ENCODE measurements at places on chromosomes 16 and 17.

GRCh38 chr16:80202831-80203413 is 337.9 kb upstream of the DYNLRB2 start:
- DNase-seq = no peak

GRCh38 chr17:59899099-59899498 is 6.2 kb downstream of the RPS6KB1 start:
- no peak for DNase-seq

GRCh38 chr17:45236282-45236606 is 14.6 kb downstream of the FMNL1 start:
- DNase-seq = no peak

- no peak for DNase-seq
Observed at GRCh38 chr16:53950677-53951076, 246.7 kb downstream of the FTO start.

GRCh38 chr17:48483471-48484131 is 47.2 kb downstream of the HOXB1 start:
- DNase-seq = peak; percentile 91

GRCh38 chr16:8916541-8917225 is 34.5 kb downstream of the LITAFD start:
- DNase-seq = no peak

DNA sequence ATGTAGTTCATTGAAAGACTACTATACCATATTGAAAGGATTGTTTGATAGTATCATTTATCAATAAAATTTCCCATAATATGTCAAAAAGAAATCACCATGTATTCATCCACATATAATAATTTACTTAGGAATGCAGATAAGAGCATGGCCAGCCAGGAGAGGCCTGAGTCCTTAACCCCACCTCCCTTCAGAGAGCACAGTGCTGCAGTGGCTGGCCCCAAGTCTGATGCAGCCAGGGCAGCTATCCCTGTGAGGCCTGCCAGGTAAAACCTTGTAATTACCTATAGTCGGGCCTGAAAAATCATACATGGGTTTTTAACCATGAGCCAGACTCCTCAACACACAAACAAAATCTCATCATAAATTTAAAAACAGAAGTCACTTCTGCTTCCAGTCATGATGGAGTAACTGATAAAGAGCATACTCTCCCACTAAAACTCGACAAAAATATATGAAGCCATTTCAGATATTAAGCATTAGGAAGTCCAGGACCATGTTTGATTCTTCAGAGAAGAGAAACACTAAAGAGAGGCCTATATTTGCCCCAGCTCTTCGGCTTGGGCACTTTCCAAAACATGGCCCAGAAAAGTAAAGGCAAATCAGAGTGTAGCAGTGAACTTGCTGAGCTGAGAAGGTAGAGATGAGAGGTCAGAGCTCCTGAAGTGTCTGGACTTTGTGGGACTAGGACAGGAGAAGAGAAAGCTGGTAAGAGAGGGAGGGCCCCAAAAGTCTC is 40.9 kb upstream of the CCNF start:
- DNase-seq = no peak

- DNase-seq = no peak
Observed at GRCh38 chr17:55898195-55898594, 147.3 kb downstream of the PCTP start.

DNA sequence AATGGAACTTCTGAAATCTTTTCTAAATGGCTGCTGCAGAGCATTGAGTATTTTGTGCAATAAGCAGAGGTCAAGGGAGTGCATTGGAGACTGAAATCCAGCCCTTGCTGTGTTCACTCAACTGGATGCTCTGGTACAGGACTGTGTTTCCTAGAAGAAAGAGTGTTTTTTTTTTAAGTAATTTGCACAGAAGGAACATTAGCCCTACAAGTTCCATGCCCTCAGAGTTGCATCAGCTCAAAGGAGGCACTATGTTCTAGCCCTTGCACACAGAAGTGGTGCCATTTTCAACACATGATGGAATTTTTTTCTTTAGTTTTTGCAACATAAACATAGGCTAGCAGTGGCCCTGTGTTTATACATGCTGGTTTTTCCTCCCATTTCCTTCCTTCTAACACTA is 144.1 kb upstream of the HLF start:
- DNase-seq = no peak

- no peak for DNase-seq
Observed at GRCh38 chr17:63029541-63029940, 63.5 kb downstream of the TANC2 start.

DNA sequence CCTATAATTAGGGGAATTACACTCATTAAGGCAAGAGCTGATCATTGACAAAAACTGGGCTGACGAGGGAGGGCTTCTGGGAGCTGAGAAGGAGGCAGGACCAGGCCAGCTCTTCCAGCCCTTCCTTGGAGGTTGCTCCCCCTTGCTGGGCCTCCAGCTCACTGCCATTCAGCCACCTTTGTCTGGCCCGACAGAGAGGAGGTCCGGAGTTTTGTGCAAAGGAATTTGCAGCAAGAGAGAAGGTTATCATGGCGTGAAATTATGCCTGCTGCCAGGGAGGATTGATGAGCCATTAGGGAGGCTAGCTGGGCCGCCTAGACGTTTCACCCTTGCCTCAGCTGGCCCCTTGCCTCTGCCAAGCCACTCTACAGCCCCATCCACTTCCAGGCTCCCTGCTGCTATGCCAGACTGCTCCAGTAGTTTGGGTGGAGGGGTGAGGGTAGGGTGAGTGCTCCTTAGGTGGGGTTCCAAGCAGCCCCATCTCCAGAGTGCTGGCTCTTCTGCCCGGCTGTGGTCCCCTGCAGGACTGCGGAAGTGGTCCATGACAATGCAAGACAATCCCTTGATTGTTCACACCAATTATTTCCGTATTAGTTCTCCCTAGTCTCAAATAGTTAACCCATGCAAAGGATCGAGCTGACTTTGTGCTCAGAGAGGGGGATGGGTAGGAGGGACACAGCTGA is 17.1 kb upstream of the PHF12 start:
- DNase-seq = no peak

DNA sequence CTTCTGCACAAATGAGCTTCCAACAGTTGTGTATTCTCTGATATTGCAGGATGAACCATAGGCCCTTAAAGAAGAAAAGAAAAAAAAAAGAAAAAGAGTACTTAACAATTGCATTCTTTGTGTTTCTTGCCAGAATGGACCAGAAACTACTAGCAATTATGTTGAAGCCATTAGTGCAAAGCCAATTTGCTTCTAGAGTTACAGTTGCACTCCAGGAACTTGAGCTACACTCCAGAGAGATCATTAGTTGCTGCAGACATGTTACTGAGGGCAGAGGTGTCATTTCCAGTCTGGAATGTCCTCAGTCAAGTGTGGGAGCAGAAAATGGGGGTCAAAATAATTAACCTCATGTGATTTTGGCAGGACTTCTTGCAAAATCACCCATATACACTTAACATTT is 85.6 kb upstream of the CCL2 start:
- no peak for DNase-seq

DNA sequence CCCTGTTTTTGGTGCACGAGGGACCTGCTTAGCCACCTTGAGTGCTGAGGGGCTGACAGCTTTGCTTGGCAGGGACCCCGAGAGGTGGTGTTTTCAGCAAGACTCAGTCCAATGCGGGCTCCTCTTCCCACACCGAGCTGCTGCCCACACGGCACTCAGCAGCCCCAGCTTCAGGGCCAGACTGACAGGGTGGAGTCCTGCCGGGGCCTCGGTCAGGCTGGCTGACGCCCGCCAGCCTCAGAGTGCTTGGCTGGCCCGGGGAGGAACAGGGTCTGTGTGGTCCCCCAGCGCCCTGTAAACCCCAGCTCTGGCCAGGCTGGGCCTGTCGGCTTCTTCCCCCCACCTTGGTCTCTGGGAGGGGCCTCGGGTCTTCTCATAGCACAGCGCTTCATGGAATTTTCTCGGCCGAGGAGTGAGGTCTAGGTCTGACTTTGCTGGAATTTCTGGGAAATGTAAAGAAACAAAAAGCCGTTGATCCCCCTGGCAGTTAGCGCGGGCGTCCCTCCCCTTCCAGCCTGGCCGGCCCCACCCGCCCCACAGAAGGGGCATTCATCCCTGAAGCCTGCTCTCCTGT is 2.6 kb downstream of the SOX8 start:
- DNase-seq = no peak

GRCh38 chr17:74040729-74041128 is 162.7 kb upstream of the RPL38 start:
- DNase-seq = no peak

DNA sequence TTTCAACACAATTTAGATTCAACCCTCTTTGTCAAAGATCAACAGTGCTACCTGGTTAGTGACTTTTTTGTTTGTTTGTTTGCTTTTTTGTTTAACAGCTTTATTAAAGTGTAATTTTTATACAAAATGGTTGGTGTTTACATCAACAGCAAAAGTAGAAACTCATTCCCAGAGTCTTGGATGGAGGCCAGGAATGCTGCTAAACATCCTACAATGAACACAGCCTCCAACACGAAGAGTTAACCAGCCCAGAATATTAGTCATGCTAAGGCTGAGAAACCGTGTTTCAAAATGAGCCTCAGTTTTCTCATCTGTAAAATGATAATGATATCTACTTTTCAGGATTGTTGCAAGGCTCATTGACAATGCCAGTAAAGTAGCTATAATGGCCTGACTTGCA is 211.0 kb upstream of the MAF start:
- DNase-seq = no peak

GRCh38 chr17:42520540-42520951 is 15.5 kb upstream of the NAGLU start:
- DNase-seq = no peak

GRCh38 chr16:47826070-47826469 is 329.7 kb downstream of the ABCC12 start:
- no peak for DNase-seq

- DNase-seq = no peak
Observed at GRCh38 chr17:56613131-56613530, 19.6 kb downstream of the NOG start.

GRCh38 chr17:42142371-42142896 is 12.4 kb downstream of the RAB5C start:
- DNase-seq = no peak

- DNase-seq = no peak
Observed at GRCh38 chr17:3282901-3283300, 15.3 kb downstream of the OR3A1 start.

DNA sequence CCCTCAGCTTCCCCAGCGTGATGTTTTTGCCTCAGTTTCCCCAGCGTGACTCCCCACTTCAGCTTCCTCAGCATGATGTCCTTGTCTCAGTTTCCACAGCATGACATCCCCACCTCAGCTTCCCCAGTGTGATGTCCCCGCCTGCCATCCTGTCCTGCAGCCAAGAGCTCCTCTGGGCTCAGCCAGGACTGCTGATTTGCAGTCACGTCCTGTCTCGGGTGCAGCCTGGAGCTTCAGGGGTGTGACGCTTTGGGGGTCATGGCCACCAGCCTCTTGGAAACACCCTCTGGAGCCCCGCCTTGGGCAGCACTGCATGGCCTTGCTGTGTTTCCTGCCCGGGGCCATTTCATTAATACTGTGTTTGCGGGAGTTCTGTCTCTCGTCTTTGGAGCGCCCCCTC is 16.5 kb upstream of the NUDT16L1 start:
- no peak for DNase-seq

DNA sequence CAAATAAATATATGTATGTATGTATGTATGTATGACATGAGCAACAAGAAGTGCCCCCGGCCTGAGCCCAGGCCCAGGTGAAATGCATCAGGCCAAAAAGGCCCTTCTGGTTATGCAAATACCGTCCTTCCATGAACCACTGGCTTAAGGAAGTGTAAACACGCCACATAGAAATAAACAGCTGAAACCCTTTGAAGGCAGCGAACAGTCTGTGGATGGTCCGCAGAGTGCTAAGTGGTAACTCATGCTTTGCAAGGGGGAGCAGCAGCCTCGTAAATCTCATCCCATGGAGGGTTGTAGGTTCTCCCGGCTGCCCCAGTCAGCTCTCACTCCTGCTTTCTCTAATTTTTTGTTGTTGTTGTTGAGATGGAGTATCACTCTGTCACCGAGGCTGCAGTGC is 36.7 kb downstream of the COTL1 start:
- DNase-seq = no peak

DNA sequence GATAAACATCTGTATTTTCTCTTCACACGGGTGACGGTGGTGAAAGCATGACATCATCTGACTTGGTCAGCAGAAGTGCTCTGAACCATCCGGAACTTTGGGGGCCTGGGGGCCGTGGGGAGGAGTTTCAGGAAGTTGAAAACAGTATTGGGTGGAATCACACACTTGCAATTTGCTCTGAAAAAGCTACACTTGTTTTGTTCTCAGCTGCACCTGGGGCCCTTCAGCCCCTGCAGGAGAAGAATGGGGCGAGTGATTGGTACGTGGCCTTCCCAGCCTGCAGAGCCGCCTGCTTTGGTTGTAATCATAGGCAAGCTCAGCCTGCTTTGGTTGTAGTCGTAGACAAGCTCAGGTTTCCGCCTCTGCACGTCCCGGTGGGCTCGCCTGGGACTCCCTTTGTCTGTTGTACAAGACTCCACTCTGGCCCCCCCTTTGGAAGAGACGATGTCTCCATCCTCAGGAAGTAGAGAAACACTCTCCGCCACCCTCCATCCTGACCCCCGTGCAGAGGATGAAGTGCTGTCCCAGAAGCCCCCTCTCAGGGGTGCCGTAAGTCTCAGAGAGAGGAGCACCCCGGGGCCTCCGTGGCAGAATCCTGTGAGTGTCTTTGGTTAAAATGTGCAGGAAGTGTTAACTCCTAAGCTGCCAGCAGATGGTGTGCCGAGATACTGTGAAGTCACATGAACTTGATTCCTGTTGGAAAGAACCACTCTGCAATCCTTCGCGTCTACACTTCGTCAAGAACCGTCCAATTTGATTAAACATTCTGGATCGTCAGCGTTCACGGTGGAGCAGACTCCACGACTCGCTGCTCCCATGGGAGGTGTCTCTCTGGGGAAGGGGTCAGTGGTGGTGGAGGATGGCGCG is 5.4 kb downstream of the BANP start:
- DNase-seq = no peak

- no peak for DNase-seq
Observed at GRCh38 chr16:8713635-8714172, 39.3 kb downstream of the ABAT start.

GRCh38 chr17:58565389-58566311 is 51.2 kb upstream of the MTMR4 start:
- no peak for DNase-seq

GRCh38 chr16:11742093-11742535 is 543 bp downstream of the TXNDC11 start:
- DNase-seq = peak; percentile 68

- DNase-seq = no peak
Observed at GRCh38 chr16:72241930-72242329, 70.0 kb upstream of the PMFBP1 start.

- DNase-seq = no peak
Observed at GRCh38 chr17:71276079-71276478, 844.7 kb upstream of the SOX9 start.

- DNase-seq = no peak
Observed at GRCh38 chr16:17926866-17927399, 409.6 kb downstream of the NPIPA8 start.

- no peak for DNase-seq
Observed at GRCh38 chr17:71828182-71828596, 292.6 kb upstream of the SOX9 start.

Measured in RWPE2 (cell line).